Dermis microvascular lymphatic vessel endothelial cell (primary cell): ENCODE measurements at places on chromosomes 6 and 20.
A peak's percentile ranks its signal among the peaks of the same experiment; 100 is the strongest.

DNA sequence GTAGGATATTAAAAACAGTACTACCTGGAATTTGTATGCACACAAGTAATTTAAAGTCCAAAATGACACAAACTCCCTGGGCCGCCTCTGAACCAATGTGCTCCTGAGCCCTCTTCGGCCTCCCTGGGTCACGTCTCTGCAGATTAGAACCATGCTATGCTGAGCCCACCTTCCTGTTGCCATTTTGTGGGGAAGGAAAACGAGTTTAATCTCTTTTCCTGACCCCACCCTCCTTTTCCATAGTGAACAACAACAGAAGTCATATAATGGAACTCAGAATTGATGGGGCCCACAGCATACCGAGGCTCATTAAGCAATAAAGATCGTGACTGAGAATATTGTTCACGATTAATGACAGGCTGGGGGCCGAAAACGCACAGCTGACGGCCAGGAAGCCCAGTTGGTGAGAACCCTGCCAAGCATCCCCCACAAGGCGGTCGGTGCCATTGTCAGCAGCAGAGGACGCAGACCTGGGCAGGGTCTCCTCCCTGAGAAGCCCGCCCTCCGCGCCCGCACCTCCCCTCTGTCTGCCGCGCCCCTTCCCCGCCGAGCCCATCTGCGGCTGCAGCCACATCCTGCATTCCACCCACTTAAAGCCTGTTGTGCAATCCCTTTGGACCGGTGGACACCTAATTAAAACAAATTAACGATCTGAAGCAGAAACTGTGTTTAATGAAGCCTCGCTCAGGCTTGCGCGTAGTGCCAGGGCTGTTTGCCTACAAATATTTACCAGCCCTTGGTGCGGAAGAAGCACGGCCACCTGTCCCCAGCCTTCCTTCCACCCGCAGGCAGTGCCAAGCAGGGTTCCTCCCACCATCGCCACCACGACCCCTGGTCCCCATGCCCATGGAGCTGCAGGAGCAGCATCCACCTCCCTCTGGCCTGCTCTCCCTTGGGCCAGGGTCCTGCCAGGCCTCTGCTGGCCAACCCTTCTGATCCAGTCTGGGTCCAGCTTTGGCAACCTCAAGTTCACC, 68.1 kb downstream of the DLL1 start:
- no peak for DNase-seq

DNA sequence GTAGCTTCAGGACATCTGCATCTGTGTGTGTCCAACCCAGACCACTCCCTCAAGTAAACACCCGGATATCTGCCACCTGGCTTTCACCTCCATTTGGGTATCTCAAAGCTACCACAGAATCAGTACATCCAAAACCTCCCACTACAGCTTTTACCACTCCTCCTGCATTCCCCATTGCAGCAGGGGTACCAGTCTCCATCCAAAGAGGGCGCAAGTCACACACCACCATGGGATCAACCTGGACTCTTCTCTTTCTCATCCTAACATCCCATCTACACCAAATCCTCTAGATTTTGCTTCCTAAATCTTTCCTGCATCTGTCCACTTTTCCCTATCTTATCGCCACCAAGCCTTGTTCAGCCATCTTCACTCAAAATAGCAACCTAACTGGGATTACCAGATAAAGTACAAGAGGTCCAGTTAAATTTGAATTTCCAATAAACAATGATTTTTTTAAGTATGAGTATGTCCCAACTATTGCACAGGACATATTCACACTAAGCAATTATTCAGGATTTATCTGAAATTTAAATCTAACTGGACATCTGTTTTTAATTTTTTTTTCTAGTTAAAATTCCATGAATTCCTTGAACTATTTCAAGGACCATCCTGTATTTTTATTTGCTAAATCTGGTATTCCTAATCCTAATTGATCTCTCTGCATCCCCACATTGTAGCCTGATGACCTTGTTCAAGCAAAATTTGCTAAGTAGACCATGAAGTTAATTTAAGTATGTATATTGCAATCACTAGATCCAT, 164.3 kb upstream of the MLN start:
- no peak for DNase-seq

- DNase-seq: no peak
Observed at GRCh38 chr20:47818466-47818865, 33.2 kb upstream of the SULF2 start.

- no peak for DNase-seq
Observed at GRCh38 chr20:11212902-11213301, 539.1 kb upstream of the JAG1 start.

DNA sequence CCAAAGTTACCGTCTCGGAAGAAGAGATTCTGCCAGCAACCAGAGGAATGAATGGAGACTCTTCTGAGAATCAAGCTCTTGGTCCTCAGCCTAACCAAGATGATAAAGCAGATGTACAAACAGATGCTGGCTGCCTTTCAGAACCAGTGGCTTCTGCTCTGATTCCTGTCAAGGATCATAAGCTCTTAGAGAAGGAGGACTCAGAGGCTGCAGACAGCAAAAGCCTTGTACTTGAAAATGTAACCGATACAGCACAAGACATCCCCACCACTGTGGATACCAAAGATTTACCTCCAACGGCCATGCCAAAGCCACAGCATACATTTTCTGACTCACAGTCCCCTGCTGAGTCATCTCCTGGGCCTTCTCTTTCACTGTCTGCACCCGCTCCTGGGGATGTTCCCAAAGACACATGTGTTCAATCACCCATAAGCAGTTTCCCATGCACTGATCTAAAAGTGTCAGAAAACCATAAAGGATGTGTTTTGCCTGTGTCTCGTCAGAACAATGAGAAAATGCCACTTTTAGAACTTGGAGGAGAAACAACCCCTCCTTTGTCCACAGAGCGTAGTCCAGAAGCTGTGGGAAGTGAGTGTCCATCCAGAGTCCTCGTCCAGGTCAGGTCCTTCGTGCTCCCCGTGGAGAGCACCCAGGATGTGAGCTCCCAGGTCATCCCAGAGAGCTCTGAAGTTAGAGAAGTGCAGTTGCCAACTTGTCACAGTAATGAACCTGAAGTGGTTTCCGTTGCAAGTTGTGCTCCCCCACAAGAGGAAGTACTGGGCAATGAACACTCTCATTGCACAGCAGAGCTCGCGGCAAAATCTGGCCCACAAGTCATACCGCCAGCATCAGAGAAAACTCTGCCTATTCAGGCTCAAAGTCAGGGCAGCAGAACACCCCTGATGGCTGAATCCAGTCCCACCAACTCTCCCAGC, 109.6 kb downstream of the RTN4IP1 start:
- DNase-seq: peak; percentile 49

GRCh38 chr6:111743360-111743759, 129.9 kb downstream of the FYN start:
- no peak for DNase-seq

GRCh38 chr20:38290829-38291814, 12.8 kb upstream of the BPI start:
- no peak for DNase-seq

- no peak for DNase-seq
Observed at GRCh38 chr6:47407300-47408281, 70.0 kb upstream of the CD2AP start.

- peak; percentile 52 for DNase-seq
Observed at GRCh38 chr6:83511901-83512681, at the start of gene PRSS35. PRSS35 (plus strand) TSS chr6:83512534; CDS start chr6:83523442, 10,908 bp downstream.

DNA sequence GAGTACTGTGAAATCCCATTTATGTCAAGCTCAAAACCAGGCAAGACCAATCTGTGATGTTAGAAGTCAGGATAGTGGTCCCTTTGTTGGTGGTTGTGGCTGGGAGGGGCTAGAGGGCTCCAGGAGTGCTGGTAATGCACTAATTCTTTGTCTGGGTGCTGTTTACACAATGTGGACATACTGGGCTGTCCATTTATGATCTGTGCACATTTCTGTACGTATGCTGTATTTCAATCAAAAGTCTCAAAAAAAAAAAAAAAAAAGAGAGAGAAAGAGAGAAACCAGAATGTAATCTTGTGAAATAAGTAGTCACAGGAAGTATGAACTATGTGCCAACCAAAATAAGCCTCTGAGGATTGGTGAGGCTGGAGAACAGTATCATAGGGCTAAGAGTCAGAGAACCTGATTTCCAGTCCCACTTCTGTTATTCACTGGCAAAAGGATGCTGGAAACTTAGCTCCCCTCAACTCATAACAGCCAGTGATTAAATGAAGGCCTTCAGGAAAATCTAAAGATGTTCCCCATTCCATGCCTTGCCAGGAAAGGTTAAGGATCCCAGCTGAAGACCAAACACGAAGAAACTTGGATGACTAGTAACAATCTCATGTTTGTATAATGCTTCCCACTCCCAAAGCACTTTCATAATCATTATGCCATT, 19.6 kb upstream of the TRAM2 start:
- peak; percentile 47 for DNase-seq

DNA sequence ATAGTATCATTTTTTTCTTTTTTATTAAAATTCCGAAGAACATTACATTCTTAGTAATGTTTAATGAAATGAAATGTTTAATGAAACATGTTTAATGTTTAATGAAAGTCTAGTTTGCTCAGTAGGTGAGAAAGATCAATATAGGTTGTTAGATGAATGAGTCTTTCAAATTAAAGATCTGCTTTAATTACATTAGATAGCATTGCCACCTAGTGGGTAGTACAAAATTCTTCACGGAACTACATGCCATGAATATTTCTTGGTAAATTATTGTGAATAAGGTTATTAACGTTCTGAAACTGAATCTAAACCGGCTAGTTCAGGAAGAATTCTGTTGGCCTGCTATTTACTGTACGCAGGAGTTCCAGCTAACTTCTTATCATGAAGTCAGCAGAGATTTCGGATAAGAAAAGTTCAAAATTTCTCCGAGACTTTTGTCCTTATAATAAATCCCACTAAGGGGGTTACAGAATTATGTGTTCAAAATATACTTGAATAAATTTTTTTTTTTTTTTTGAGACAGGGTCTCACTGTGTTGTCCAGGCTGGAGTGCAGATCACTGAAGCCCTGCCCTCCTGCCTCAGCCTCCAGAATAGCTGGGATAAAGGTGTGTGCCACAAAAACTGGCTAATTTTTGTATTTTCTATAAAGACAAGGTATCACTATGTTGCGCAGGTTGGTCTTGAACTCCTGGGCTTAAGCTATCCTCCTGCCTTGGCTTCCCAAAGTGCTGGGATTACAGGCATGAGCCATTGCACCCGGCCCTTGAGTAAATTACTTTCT, 7.9 kb upstream of the GMNN start:
- DNase-seq: peak; percentile 42
